Upper lobe of left lung (tissue), 6 donors: ENCODE measurements at places on chromosomes 16 and 17.

DNA sequence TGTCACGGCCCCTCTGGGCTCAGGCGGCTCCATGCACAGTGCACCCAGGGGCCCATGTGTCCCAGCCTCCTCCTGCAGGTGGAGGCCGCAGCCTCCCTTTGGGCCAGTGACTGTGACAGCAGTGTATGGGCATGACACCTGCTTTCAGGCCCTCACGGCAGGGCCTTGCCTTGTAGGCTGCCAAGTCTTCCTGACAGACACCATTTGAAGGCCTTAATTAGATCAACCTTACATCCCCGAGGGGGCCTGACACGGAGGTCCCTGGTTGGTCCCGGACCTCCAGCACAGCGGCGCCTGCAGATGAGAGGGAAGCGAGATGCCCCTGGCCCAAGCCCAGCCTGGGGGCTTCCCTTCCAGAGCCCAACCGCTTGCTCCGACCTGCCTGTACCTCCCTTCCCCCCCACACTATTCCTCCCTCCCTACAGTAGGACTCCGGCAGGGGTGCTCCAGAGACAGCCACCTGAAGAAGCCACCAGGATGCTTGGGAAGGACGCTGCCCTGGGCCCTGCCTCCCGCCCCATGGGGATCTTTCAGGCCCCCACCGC, 31.9 kb downstream of the BAIAP2 start:
- no peak for DNase-seq

- DNase-seq: no peak
Observed at GRCh38 chr17:63150994-63151464, 185.0 kb downstream of the TANC2 start.

GRCh38 chr17:38579934-38580333, 25.8 kb downstream of the SRCIN1 start:
- no peak for DNase-seq

GRCh38 chr16:56038564-56039098, 152.7 kb upstream of the GNAO1 start:
- no peak for DNase-seq

GRCh38 chr16:22848451-22848850, 34.5 kb downstream of the HS3ST2 start:
- no peak for DNase-seq

- no peak for DNase-seq
Observed at GRCh38 chr17:64658931-64659330, 3.2 kb downstream of the SMURF2 start.

DNA sequence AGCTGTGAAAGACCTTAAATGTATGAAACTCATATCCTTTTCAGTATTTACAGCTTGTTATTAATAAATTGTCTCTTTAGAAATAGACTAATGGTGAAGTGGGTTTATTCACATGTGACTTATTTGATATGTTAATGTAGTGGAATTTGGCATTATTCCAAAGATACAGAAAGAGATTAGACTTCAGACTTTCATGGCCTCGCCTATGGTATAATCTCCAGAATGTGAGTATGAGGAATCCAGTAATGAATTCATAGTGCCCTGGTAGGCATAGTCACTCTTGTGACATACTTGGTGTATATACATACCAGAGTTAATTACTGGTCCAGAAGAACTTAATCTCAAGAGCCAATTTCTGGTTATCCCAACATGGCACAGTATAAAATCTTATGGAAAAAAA, 72.7 kb downstream of the OMG start:
- no peak for DNase-seq

GRCh38 chr17:31738067-31738466, 121.0 kb downstream of the COPRS start:
- DNase-seq: no peak

GRCh38 chr17:30241051-30241450, 5.6 kb upstream of the SLC6A4 start:
- no peak for DNase-seq

DNA sequence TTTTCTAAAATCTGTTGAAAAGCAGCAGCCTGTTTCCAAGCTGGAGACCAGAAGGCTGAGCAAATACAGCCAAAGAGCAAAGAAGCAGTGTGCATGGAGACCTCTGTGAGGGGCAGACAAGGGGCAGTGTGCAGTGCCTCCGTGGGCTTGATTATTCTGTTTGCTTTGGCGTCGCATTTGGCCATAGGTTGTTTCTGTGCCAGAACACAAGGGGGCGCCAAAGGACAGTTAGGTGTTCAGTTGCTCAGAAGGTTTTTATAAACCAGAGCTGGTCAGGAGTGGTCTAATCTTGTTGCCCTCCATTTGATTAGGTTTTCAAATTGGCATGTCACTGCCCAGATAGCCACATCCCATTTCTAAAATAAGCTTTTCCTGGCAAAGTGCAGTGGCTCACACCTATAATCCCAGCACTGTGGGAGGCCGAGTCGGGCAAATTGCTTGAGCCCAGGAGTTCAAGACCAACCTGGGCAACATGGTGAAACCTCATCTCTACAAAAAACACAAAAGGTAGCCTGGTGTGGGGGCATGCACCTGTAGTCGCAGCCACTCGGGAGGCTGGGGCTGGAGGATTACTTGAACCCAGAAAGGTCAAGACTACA, 10.6 kb downstream of the MYH3 start:
- peak; percentile 67 for DNase-seq

- DNase-seq: no peak
Observed at GRCh38 chr17:47987240-47987835, 16.4 kb downstream of the CDK5RAP3 start.

DNA sequence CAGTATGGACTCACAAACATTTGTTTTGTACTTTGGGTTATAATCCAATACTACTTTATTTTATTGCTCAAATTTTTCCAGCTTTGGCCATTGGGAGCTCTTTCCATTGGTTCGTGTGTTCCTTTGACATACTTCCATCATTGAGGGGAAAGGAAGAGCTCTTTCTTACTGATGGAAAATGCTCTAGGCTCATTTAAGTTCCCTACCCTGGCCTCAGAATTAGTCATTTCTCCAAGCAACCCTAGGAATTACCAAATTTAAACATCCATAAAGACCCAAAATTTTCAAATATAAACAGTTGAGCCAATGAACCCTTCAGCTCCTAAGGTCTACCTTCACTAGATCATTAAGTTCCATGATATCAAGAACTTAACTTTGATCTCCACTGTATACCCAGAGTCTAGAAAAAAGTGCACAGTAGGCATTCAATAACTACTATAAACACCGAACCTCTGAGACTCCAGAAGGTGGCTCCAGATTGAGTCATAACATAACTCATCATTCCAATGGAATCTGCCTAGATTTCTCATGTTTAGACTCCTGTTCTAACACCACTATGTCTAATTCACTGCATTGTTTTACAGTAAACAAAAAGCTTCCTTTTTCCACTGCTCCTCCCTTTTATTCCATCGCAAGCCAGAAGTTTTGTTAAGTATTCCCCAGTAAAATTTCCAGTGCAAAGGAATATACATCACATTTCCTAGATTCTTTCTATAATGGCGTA, 39.0 kb downstream of the SMURF2 start:
- no peak for DNase-seq
